ENCODE measurements at places on chromosomes 11 and 22.

GRCh38 chr11:127252321-127252720 is 251.8 kb upstream of the KIRREL3 start:
- ATAC-seq, result no peak

DNA sequence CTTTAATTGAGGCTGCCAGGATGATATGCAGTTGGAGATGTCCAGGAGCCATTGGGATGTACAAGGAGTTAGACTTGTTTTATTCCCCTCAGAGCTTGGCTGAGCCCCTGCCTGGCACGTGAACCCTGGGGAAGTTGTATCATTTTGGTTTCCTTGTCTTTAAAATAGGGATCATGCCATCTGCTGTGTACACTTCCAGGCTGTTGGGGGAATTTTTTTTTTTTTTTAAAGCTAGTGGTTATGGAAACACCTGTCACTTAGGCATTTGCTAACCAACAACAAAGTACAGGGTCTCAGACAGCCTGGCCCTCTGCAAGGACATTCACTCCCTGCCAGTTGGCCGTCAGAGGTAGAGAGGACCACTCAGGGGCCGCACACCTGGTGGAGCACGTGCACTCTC is 8.5 kb upstream of the RAB1B start:
- ATAC-seq, result no peak

DNA sequence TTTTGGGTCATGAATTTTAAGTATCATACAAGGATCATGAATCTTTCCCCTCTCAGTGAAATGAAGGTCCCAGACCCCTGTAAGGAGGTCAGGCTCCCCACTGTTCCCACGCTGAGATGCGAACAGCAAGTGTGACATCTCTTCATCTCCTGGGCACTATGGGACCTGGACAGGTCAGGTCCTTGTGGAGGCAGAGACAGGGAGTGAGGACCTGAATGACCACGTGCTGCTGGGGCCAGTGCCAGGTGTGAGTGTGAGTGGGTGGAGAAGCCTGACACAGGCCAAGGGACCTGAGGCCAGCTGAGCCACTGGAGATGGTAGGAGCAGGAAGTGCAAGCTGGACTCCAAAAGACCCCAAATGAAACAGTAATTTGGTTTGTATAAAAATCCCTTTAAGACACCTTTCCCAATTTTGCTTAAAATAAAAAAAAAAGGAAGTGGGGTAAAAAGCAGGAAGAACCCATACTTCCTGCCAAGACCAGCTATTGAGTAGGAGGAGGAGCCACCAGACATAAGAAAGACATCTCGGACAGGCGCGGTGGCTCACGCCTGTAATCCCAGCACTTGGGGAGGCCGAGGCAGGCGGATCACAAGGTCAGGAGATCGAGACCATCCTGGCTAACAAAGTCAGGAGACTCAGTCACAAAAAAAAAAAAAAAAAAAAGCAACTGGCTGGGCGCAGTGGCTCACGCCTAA is 35.4 kb upstream of the SERPIND1 start:
- no peak for ATAC-seq

DNA sequence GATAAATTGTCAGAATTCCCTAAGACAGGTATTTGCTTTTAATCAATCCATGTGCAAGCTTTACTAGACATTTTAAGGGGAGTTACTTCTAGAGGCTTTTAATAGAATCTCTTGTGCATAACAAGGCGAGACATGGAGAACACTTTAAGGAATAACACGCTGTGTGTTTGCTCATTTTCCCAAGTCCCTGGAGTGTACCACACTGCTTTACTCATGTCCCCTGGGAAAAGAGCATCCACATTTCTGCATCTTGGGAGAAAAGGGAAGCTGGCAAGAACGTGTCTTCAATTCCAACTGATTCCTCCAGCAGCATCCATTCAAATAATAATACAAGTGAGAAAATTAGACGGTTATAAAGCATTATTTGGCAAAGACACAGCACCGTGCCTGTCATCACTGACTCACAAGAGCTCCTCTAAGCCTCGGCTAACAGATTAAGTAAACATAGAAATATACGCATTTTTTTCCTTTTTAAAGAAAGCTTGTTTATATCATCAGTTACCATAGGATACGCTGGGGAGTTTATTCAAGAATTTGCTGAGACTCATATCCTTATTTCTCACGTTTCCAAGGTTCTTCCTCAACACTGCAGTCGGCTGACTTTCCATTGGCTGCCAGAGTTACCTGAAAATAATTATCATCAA is 121.5 kb downstream of the CD44 start:
- ATAC-seq, result peak; percentile 91

DNA sequence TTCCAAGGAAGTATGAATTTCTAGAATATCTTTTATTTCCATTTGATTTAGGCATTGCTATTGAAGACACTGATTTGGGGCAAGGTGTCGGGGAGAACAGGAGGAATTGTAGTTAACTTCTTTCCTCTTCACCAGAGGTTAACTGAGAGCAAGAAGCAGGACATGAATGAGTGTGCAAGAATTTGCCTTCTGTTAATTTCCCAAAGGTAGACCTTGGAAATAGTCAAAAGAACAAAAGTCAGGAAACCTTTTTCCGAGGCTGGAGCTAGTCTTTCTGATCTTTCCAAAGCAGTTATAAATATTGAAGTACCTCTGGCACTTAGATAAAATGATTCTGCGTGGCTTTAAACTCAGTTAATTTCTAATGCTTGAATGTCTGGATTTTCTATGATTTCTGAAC is 66.9 kb downstream of the MTMR3 start:
- ATAC-seq, result no peak

- no peak for ATAC-seq
These were observed 642.7 kb upstream of the TENM4 start for GRCh38 chr11:80083531-80083951.

DNA sequence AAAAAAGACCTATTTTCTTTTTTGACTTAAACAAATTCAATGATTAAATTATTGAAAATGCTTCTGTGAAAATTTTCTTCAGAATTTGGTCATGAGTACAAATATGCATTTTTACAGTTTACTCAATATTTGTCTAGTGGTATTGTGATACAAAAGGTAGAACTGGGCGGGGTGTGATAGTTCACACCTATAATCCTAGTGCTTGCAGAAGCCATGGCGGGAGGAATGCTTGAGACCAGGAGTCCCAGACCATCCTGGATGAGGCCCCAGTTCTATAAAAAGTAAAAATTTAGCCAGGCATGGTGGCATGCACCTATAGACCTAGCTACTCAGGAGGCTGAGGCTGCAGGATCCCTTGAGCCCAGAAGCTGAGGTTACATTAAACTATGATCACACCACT is 90.6 kb downstream of the ARHGAP42 start:
- no peak for ATAC-seq

GRCh38 chr11:113278925-113279324 is 35.5 kb upstream of the TTC12 start:
- peak; percentile 13 for ATAC-seq

GRCh38 chr11:62865635-62866034 is 15.1 kb upstream of the SLC3A2 start:
- ATAC-seq, result no peak

GRCh38 chr22:26330971-26331625 is 98.0 kb upstream of the ASPHD2 start:
- peak; percentile 74 for ATAC-seq

DNA sequence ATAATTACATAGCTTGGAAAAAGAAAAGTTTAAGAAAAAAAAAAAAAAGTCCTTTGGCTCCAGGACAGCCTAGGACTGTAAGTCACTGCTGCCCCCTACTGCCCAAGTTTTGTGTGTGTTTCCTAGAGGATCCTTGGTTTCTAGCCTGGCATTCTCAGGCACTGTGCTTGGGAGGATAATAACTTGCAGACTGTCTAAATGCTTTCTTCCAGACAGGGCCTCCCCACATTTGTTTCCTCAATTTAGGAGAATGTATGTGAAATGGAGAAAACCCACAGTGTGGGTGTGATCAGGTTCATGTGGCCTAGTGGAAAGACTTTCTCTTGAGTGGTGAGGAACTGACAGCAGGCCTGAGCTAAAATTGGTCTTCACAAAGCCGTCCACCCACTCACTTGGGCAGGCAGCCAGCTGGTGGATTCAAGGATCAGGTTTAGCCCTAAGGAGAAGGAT is 191.0 kb downstream of the NAV2 start:
- ATAC-seq, result peak; percentile 78

DNA sequence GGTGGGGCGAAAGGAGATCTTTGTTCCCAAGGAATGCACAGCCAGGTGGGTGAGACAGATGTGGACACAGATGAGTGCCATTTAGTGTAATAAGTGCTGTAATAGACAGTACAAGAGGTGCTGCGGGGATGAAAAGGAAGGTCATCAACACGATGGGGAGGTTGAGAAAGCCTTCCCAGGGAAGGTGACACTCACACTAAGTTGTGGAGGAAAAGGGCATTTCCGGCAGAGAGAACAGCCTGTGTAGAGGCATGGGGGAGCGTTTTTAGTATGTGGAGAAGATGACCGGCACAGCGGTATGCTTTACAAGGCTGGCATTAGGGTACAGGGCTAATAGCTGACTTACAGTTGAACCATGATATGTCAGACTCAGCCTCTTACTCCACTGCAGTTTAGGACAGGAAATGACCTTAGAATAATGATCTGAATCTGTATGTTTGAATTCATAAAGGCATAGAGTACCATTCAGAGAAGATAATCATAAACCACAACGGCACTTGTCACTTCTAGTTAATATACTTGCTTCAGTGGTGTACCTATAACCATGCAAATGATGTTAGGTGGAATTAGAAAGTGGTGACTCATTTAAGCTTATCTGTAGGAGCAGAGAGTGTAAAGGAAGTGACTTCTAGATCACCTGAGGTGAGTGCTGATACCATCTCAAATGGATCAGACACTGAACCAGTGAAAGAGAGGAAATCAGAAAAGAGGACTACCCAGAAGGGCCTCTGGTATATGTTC is 60.6 kb downstream of the FAM83F start:
- no peak for ATAC-seq

GRCh38 chr11:94926698-94927237 is 46.6 kb downstream of the CWC15 start:
- ATAC-seq, result peak; percentile 48

- ATAC-seq, result no peak
These were observed 10.4 kb upstream of the MED17 start for GRCh38 chr11:93773601-93774200.

DNA sequence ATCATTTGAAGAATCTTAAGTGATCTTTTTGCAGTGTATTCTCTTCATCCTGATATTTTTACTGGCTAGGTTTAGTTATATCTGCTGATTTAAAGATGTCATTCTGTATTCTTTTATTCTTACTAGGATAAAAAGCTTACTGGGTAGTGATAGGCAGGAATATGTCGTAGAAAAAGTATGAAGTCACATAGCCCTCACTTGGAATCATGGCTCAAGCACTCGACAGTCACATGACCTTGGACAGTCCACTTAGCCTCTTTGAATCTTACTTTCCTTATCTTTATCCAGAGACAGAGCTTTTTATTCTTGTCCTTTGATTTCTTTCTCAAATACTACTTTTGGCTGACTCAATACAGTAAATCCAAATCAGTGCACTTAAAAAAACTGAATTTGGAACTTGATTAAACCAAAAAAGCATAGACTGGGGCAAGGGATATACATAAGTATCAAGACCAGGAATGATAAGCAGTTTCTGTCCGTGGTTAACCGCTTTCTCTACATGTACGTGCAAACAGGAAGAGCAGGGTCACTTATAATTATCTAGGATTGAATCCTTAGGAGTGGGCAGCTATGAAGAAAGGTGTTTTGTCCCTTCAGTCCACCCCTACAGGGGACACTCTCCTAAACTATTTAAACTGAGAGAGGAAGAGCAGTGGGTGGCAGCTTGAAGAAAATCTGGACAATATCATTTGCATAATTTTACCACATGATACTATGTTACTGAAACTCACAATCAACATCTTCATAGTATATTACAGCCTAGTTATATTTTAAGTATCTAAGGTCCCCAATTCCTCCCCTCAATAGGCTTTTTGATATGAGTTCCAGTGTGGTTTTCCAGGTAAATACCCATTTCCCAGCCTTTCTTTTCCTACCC is 8.0 kb downstream of the MMP7 start:
- ATAC-seq, result no peak

DNA sequence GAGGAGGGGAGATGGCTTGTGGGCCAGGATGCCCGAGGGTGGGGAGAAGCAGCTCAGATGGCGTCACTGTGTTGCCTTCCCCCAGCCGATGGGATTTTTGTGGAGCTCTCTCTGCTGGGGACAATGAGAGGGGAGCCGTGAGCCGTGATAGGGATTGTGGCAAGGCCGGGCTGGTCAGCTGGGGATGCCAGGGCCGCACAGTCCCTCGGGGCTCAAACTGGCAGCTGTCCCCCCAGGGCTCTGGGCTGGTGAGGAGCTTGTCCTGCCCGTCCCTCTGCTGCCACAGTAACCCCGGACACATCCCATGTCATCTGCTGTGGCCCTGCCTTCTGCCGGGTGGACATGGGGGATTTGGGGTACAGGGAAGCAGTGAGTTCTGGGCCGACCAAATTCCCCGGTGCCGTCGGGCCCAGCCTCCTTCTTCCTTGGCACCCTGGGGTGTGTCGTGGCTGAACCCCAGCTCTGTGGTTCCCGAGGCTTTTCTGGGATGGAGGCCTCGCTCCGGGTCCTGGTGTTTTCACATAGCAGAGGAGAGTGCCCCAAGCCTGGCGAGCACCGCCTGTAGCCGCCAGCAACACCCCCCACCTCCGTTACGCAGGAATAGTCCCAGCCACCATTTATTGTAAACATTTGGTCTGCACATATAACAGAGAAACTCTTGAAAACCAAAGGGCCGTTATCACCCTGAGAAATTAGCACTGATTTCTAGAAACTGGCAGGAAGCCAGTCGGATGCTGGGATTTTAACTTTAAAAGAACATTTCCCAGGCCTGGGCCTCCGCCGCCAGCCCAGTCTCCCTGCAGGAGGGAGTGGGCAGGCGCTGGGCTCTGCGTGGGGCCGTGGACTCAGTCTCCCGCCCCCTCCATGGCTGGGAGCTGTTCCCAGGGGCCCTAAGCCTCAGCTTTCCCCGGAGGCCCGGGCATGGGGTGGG is 9.9 kb downstream of the BRSK2 start:
- no peak for ATAC-seq

DNA sequence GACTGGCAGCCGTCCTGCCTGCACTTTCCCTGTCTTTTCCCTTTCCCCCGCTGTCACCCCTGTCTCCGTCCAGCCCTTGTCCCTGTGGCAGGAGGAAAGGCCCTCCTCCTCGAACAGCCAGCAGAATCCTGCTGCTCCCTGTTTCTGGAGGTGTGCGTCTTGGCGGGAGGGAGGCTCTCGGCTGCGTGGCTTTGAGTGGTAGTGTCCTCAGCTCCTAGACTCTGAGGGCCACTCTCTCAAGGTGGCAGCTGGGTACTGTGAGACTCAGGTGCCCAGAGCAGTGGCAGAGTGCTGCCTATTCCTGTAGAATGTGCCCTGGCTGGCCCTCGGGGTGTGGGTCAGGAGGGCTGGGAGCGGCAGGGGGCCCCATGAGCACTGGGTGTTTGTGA is 9.1 kb upstream of the RANBP1 start:
- ATAC-seq, result no peak

- ATAC-seq, result no peak
These were observed 67.7 kb downstream of the THAP12 start for GRCh38 chr11:76313271-76313670.

Measured in motor neuron (in vitro differentiated cells).